ENCODE measurements at places on chromosomes 5 and 9. TPM values are rescaled to one million over a fixed set of nuclear protein-coding genes. Genes with fewer than 3 reads are reported as not detected.

DNA sequence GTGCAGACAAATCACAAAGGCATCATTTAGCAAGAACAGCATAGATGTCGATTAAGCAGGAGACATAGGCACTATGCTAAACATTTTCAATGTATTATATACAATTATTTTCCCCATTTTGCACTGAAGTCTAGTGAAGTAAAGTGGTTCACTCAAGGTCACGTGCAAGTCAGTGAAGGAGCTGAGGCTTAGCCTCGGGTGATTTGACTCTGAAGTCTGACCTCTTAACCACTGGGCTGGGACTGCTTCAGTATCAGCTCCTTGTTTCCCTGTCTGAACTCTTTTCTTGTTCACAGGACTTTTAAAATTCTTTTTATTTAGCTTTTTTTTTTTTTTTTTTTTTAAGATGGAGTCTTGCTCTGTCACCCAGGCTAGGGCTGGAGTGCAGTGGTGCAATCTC is 262.7 kb downstream of the DRD1 start:
- no peak for DNase-seq

DNA sequence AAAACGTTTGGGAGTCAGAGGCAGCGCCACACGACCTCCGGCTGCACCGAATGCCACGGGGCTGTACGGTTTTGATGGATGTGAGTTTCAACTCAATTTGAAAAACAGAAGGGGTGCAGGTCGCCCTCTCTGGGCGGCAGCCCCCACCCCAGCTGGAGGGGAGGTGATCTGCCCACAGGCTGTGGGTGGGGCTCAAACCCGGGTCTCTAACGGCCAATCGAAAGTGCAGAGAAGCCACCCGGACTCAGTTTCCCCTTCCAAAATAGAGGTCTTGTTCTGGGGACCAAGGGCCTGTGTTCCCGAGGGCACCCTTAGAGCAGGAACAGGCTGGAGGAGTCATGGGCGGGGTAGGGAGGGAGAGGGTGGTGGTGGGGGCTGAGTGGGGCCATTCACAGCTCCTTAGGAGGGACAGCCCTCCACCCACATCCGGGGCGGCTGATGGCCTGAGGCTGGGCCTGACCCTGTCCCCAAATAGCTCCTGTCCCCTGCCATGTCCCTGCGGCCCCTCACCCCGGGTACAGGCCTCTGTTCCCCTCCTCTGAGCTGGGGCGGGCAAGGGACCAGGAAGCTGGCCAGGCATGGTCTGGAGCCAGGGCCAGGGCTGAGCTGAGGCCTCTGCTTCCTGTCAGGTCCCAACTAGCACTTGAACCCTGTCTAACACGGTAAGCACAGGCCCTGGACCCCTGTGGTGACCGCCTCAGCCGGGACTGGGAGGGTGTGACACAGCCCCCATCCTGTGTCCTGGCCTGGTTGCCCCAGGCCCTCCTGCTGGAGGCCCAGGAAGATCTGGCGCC is 22.6 kb upstream of the NOTCH1 start:
- no peak for DNase-seq

- DNase-seq: no peak
These were observed 19.9 kb downstream of the IFNW1 start for GRCh38 chr9:21121595-21122251.

DNA sequence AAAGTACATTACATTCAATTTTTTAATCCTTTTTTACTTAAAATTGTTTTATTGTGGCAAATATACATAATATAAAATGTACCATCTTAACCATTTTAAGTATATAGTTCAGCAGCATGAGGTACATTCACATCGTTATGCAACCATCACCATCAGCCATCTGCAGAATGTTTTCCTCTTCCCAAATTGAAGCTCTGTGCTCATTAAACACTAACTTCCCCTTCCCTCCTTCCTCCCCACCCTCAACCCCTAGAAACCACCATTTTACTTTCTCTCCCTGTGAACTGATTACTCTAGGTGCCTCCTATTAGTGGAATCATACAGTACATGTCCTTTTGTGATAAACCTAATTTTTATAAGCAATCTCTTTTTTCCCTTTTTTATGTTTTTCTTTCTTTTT is 15.6 kb downstream of the TEX53 start:
- no peak for DNase-seq

GRCh38 chr5:89351222-89351621 is 468.2 kb upstream of the MEF2C start:
- DNase-seq: peak; percentile 76

GRCh38 chr5:150245111-150245789 is 44.3 kb downstream of the CAMK2A start:
- DNase-seq: no peak

DNA sequence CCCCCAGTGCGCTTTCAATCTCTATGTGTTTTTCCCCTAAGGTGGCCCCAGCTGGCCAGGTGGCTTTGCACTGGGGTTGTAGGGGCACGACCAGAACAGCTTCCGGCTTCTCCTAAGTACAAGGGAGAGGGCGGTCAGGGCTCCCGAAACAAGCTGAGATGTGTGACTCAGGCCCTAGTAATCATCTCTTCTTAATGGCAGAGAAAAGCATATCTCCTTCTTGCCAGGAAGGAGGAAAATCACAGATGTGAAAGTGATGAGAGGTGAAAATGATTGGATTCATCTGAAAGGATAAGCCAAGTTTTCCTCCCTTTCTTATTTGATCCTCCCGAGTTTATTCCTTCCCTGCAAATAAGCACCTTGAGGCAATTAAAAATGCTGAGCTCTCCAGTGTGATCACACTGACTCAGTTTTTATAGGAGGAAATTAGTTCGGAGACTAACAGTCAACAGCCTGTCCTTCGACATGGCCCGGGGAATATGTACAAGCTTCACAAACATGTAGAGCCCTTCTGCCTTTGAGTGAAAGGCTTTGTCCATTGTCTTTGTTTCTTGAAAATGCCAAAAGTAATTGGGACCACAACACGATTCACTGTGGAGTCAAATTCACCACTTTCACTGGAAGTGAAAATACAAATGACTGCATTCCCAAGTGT is 514.8 kb downstream of the PSAT1 start:
- peak; percentile 46 for DNase-seq

- DNase-seq: no peak
These were observed 158.9 kb downstream of the HINT1 start for GRCh38 chr5:131005963-131006684.

GRCh38 chr5:62167561-62168057 is 138.4 kb upstream of the KIF2A start:
- no peak for DNase-seq

- no peak for DNase-seq
These were observed 56.9 kb downstream of the SYK start for GRCh38 chr9:90858457-90858901.

GRCh38 chr5:180173875-180174586 is 35.0 kb downstream of the RASGEF1C start:
- peak; percentile 16 for DNase-seq

- no peak for DNase-seq
These were observed 1493.2 kb downstream of the MAT2B start for GRCh38 chr5:164998590-164998989.

DNA sequence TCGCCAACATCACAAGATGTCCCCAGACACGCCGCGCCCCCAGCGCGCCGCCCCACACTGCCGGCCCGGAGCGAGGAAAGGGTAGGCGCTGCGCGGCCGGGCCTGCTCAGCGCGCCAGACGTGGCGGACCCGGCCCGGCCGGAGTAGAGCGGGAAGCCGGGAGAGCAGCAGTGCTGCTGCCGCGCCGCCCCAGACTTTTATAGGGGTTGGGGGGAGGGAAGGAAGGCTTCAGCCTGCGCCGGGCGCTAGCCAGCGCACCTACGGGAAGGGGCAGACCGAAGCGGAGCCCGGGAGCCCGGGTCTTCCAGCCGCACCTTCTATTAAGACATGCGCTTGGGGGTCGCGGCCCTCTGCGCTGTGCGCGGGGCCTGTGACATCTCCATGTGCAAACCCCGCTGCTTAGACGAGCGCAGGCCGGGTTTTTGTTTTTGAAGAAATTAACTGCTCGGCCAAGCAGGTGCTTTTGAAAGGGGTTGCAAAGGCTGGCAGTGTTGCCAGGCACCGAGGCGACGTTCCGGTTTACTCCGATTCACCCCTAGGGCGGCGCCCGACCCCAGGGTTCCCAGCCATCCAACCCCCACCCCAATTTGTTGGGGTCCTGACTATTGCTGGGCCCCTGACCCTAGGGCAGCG is 353 bp upstream of the PAX5 start:
- no peak for DNase-seq

- no peak for DNase-seq
These were observed 9.1 kb downstream of the AK1 start for GRCh38 chr9:127868278-127868902.

DNA sequence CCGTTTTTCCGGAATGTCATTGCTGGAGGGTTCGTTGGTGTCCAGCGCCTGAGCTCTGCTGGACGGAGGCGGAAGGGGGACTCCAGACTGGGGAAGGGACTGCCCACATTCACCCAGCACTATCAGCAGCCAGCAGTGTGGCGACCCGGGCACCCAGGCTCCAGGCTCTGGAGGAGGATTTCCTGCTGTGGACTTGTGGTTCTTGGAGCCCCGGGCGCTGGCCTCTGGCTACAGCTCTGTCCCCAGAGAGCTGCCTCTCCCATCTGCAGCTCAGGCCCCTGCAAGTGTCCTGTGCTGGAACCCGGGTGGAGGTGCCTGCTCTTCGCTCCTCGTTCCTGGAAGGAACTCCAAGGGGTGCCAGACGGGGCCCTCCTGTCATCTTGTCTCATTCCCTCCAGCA is 152.6 kb downstream of the RGS3 start:
- DNase-seq: no peak

GRCh38 chr9:75540185-75540584 is 350.3 kb upstream of the PCSK5 start:
- no peak for DNase-seq

SPINK13 gene
- not detected for total RNA-seq

CA9 gene
- total RNA-seq: 0.33 TPM

PCDHA6 gene
- total RNA-seq: 0.10 TPM

LCN10 gene
- not detected for total RNA-seq

SPARC gene
- total RNA-seq: 955 TPM

PCDHA9 gene
- not detected for total RNA-seq

LRSAM1 gene
- 13.0 TPM for total RNA-seq
